ENCODE measurements at places on chromosomes 12 and 14. TPM values are rescaled to one million over a fixed set of nuclear protein-coding genes. Genes with fewer than 3 reads are reported as not detected.

The CMKLR1 gene
- total RNA-seq = 10.6 TPM

- no peak for DNase-seq
These were observed at the start of gene NOS1 for GRCh38 chr12:117361347-117361751. Gene NOS1, minus strand, starts transcription at chr12:117361626. Its CDS starts 30,557 bp downstream, at chr12:117331069.

DNA sequence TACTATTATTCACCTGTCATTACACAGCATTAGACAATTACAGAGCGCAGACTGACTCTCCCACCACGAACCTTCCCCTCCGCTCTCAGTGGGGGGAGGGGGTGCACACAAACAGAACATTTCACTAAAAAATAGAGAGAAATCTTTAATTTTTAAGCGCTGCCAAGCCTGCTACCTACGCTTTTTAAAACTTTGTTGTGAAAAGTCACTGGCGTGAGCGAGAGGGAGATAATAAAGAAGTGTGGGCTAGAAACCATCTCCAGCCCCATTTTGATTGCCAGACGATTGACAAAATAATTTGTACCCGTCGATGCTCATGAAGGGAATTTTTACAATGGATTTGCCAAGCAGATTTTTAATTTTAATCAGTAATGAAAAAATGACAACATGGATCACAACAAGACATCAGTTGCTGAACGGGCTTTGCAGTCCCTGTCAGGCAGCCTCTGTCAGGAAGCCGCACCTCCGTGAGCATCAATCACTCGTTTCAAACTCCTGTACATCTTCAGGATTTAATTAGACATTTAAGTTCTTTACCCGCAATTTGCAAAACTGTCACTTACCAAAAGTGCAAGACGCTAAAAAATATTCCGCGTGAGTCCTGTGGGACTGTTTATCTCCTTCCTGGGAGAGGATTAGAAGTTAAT, 209.1 kb downstream of the BCL11B start:
- DNase-seq = no peak

The FAM181A gene
- total RNA-seq = not detected

The RHOJ gene
- not detected for total RNA-seq

- DNase-seq = no peak
These were observed 180.9 kb upstream of the C14orf180 start for GRCh38 chr14:104398656-104399055.

The KRT83 gene
- not detected for total RNA-seq

The SCNN1A gene
- 1.0 TPM for total RNA-seq

The CDKN3 gene
- total RNA-seq = 3.5 TPM

Data from myocyte (in vitro differentiated cells).